ENCODE measurements at places on chromosomes 5 and 9. TPM values are rescaled to one million over a fixed set of nuclear protein-coding genes. Genes with fewer than 3 reads are reported as not detected.

Gene SURF6
- 26.7 TPM for total RNA-seq

Gene MYOZ3
- total RNA-seq = 0.40 TPM

Gene MARCOL
- total RNA-seq = not detected

Gene IRX2
- 7.7 TPM for total RNA-seq

Gene NTNG2
- total RNA-seq = 2.0 TPM
